ENCODE measurements at places on chromosomes 2 and 18.

DNA sequence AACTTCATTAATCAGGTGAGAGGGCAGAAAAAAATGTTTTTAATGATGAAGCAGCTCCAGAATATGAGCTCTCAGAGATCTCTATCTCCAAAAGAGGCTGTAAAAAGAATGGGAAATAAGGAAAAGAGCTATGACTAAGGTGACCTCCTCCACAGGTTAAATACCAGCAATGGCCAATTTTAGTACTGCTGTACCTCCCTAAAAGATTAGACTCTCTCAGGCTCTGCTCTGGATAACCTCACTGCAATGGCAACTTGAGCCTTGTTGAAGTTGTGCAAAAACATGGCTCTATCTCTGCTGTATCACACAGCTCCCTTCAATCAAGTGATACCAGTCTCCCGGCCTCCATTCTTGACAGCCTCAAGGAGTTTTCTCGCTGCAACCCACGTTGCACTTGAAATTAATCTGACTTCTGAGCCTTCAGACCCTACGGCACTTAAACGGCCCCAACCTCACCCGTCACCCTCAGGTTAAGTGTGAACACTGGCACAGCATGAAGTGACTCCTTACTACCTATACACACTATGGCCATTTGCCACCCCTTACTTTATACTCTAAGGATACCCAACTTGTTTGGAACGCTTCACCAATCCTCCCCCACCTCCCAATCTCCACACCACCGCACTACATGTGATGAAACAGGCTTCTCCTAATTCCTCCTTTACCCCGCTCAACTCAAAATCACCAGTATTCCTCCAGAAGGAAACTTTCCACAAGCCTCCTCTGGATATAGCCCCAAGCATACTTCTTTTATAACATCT is 36.3 kb downstream of the SMAD2 start:
- DNase-seq, result no peak

DNA sequence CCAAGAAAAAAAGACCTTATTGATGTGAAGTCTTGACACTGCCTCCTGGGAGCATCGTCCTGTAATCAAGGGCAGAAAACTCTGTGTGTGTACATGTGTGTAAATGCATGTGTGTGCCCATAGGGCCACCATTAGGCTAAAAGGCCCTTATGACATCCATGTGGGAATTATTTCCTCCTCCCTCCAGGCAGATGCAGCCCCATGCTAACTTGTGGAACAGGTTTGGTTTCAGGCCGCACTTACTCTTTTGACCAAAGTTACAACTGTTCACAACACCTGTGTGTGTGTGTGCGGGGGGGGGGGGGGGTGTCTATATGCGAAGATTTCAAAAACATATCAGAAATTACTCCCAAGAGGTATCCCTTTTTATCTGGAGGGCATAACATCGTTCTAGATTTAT is 87.4 kb upstream of the SLC14A2 start:
- DNase-seq, result no peak

DNA sequence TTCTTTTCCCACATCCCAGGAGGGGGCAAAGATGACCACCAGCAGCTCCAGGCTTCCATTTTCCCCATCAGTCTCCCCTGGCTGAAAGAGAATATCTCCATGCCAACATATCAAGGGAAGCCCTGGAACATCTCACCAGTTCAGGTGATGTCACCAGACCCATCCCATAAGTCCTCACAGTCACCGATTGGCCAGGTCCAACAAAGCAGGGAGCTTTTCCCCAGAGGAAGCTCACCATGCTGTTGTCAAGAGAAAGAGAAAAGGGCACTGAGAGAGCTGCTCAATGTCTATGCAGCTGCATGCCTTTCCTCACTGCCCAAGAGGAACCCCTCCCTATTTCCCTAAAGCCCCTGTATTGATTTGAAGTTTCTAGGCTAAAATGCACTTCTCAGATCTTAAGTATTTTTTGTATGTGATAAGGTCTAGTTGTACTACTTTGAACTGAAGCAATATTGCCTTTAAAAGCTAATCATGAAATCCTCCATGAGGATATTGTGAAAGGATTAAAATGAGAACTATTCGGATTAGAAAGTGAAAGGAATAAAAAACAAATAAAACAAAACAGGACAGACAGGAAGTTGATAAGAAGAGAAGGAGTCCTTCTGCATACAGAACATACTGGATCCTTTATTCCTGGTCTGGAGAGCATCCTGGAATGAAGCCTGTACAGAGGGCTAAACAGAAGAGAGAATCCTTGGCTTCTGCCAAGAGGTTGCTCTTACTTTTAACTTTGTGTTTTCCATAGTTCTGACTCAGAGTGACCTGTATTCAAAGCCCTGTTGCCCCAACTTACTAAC is 45.2 kb upstream of the CTIF start:
- no peak for DNase-seq

DNA sequence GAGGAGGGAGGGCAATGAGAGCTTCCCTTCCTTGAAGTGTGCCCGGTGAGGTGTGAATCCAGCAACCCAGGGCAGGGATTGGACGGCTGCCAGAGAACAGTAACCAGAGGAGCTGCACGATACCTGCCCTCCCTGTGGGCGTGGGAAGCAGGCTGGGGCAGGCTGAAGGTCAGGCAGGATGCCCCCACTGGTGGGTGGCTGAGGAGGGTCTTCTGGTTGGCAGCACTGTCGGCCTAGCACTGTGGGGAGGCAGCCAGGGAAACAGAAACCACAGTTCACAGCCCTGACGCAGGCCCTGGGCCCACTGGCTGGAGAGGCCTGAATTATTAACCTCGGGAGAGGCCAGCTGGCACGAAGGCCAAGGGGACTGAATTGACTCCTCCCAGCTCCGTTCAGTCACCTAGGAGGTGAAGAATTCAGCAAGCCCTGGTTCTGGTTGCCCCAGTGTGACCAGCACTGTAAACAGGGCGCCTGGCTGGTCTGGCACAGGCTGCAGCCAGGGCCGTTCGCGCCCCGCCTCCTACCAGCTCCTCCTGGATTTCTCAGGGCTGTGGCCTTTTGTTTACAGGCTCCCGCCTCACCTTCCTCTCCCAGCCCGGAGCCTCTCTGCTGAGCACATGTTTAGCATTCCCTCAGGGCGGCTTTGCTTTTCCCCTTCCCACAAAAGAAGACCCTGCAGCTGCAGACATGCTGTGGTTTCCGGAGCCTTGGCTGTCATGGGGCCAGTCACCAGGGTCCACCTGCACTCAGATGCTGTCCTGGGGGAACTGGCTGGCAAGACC is 97.8 kb downstream of the B3GNT2 start:
- peak; percentile 60 for DNase-seq

DNA sequence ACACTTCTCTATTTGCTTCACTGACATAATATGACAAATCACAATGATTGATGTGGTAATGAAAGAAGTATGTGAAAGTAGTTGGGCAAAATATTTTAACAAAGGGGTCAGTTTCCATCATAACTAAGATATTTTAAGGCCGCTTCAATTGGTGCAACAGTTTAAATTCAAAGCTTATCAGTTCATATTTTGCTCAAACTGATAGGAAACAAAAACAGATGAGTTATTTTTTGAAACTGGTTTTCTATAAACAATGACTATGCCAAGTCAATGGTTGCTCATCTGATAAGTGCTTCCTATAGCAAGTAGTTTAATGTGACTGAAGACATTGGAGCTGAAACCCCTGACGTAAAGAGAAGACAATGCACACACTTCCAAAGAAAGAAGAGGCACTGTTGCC is 1290.7 kb downstream of the SUCLG1 start:
- DNase-seq, result no peak

DNA sequence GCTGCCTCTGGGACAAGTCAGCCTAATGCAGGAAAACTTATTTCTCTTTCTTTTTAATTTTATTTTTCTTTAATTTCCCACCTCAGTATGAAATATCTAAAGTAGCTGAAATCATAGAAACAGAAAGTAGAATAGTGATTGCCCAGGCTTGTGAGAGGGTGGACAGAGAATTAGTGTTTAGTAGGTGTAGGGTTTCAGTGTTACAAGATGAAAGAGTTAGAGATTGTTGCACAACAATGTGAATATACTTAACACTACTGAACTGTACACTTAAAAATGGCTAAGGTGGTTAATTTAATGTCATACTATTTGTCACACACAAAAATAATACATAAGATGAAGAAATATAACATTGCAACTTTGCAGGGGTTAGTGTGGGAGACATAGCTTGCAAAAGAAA is 80.8 kb downstream of the NAT8 start:
- no peak for DNase-seq

All from DMS153 (cell line).